GM03348 (cell line): ENCODE measurements at places on chromosomes 13 and 19.

DNA sequence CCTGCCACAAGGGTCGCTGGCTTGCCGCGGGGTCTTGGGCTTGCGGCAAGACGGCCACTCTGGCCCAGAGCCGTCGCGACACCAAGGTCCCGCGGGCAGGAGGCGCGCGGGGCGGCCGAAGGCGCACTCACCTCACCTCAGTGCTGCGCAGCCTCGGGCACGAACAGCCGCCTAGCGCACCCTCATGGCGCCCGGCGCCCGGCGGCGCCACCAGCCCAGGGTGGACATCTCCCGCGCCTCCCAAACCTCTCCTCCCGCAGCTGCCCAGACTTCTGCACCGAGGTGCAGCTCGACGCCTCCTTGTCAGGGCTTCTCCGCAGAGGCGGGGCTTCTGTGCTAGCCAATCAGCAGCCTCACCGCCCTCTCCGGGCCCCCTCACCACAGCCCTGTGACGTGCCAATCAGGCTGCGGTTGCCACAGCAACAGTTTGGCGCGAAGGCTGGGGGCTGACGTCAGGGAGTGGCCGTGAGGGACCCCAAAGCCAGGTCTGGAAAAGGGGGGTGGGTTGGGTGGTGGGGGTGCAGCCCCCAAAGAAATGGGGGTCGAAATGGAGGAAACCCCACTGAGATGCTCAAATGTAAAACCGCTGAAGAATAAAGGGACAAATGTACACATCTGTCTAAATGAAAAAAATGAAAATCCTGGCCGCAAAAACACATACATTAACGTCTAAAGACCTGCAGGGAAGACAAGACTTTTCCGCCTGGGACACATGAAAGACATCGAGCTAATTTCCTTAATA lies at the start of the genes PEG3 and ZIM2:
Gene PEG3 (minus strand): TSS at position 276 of the 742 bp plus-strand sequence. CDS start 16,071 bp downstream, outside the sequence.
Gene ZIM2 (minus strand): TSS at position 276 of the 742 bp plus-strand sequence. CDS start 16,449 bp downstream, outside the sequence.
- DNase-seq, result no peak

GRCh38 chr19:45972081-45972946 lies 1.4 kb downstream of the NOVA2 start:
- DNase-seq, result no peak

GRCh38 chr19:4447327-4448146 lies 10.1 kb downstream of the UBXN6 start:
- no peak for DNase-seq

DNA sequence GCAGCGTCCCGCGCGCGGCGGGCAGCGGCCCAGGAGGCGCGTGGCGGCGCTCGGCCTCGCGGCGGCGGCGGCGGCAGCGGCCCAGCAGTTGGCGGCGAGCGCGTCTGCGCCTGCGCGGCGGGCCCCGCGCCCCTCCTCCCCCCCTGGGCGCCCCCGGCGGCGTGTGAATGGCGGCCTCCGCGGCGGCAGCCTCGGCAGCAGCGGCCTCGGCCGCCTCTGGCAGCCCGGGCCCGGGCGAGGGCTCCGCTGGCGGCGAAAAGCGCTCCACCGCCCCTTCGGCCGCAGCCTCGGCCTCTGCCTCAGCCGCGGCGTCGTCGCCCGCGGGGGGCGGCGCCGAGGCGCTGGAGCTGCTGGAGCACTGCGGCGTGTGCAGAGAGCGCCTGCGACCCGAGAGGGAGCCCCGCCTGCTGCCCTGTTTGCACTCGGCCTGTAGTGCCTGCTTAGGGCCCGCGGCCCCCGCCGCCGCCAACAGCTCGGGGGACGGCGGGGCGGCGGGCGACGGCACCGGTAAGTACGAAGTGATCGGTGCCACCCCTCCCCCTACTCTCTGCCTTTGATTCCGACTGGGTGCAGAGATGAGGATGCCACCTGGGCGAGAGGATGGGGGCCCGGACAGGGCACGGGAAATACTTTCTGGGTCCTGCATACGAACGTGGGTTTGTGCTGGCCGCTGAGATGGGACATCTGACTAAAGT lies 874 bp downstream of the TRIM28 start:
- peak; percentile 94 for DNase-seq

GRCh38 chr13:94087100-94087499 lies 392.4 kb downstream of the DCT start:
- DNase-seq, result no peak

DNA sequence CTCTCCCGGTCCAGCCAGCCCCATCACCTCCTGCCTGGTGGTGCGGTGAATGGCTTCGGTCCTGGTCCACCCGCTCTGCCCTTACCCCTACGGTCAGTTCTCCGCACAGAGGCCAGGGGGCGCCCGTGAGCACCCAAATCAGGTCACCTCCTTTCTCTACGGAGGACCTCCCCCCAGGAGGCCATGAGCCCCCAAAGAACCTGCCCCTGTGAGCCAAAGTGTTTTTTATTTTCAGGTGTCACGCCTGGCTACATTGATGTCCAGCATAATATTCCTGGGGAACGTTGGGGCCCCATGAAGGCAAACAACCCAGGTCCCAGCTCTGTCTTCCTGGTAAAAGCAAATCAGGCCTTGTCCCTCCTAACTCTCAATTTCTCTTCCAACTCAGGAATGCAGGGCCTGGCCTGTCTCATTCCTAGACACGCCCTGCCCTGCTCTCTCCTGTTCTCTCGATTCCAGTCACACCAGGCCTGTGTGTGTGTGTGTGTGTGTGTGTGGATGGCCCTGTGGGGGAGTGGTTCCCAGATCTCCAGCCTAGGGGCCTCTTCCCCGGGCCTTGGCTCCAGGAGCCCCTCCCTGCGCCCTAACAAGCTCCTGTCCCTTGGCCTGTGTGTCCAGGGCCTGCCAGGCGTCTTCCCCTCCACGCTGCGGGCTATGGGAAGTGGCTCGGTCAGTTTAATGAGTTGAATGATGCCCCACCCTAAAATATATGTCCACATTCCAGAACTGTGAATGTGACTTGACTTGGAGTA lies 9.7 kb upstream of the GIPC1 start:
- DNase-seq, result peak; percentile 58

DNA sequence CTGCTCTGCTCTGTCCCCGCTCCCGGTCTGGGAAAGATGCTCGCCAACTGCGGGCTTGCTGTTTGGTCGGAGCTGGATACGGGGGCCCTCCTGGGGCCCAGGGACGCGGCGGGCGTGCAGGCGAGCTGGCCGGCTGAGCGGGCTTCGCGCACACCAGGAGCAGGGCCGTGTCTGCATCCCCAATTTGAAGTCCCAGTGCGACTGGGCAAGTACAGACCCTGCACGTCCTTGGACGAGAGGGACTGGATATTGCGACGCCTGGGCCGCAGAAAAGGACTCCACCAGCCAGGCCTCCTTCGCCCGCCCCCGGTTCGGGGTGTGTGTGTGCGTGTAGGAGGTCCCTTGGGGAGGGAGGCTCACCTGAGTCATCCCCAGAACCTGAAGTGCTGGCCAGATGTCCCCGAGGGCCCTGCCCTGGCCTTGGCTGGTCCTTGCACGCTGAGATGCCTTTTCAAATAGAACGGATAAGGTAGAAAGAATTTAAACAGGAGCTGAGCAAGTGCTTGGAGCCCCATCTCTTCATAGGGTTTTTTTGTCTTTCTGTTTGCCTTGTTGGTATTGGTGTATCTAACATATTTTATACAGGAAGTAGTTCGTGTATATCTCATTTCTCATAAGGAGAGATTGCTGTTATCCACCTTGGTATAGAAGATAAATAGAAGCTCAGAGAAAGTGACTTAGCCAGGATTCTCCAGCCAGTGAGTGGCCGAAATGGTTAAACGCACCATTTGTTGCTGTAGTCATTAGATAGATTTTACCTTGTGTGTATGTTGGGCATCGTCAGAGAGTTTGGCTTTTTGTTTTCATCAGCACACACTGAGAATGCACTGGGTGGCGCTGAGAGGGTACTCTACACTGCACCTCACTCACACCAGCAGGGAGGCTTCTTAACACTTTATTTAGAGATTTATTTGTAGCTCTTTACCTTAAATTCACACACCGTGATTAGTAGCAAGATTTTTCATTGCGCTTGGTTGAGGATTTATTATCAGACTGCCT lies 1.1 kb downstream of the NAXD start:
- DNase-seq, result peak; percentile 79

DNA sequence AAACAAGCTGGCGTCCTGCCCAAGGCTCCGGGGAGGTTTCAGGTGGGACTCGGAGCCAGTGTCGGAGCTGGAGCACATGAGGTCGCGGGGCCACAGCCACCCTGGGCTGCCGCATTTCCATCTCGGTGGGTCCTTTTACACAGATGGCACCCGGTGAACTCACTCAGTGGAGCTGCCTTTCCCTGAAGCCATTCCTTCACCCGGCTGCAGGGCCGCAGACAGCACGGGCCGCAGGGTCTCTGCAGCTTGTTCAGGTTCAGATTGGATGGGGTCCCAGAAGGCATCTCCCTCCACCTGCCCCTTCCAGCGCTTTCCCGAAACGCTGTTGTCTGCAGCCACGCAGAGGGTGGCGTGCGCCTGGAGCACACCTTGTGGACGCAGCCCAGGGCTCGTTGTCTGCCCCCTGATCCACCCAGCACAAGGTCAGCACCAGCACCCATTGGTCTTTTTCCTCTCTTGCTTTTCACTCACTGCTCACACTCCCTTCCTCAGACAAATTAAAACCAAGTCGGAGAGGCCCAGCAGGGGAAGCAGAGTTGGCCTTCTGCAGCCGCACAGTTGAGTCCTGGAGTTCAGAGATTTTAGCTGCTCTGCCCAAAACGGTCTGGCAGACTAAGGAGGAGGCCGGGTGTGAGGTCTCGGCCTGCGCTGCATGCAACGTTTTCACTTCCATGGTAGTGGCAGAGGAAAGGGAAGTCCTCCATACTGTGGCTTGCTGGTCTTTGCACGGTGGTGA lies 18.1 kb downstream of the MCF2L start:
- no peak for DNase-seq

DNA sequence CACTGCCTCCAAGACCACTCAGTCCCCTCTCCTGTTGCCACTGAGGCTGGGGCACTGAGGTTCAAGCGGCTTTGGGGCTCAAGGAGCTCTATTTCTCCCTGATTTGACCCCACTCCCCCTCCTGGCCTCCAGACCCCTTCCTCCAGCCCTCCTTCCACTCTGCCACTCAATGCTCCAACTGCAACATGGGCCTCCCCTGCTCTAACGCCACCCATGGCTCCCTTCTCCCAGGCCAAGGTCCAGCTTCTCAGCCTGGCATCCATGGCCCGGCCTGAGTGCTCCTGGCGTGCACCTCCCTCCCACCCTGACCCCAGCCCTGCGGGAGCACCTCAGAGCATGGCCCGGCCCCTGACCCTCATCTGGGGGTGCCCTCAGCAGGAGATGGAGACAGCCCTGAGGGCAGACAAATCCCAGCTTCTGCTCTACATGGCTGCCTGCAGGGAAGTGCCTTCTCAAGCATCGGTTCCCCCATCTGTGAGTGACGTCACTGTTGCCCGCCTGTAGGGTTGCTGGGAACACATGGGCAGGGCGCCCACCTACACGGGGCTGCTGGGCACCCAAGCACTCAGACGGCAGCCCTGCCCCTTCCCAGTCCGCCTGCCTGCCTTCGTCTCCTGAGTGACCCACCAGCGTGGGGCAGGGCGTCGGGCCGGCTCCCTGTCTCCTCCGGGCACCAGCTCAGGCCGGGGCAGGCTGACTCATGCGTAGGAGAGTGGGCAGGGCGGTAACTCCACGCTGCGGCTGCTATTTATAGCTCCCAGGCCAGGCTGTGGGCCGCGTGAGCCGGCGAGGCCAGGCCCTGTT lies 1.6 kb upstream of the DIRAS1 start:
- DNase-seq, result peak; percentile 96

GRCh38 chr13:33224191-33224590 lies 61.4 kb downstream of the STARD13 start:
- no peak for DNase-seq

DNA sequence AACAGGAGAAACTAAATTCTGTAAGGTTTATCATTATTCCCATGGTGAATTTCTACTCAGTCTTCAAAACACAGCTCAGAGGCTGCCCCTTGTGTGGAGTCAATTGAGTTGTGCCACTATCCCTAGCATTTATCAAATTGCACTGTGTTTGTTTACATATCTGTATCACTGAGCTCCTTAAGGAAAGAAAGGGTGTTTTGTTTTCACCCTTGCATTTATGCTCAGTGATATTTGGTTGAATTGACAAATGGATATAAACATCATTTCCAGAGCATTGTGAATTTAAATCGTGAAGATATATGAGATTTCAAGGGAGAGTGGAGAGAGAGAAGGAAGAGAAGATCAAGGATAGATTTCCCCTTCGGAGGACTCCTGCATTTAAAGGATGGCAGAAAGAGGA lies 55.1 kb upstream of the TNFRSF19 start:
- DNase-seq, result no peak

DNA sequence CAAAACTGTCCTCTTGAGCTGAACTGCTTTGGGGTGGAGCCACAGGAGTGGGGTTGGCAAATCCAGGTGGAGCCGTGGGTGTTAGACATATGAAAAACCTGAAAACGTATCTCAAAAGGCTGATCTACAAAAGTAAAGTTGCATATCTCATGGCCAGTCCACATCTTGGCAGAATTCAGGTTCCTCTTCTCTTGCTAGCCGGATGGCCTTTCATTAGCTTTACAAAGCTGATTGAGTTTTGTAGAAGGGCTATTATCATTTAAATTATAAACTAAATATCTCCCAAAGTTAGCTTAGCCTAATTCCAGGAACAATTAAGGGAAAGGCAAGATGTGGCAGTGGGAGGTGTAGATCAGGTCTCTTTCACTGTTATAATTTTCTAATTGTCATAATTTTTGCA lies 1427.7 kb downstream of the EFNB2 start:
- no peak for DNase-seq

DNA sequence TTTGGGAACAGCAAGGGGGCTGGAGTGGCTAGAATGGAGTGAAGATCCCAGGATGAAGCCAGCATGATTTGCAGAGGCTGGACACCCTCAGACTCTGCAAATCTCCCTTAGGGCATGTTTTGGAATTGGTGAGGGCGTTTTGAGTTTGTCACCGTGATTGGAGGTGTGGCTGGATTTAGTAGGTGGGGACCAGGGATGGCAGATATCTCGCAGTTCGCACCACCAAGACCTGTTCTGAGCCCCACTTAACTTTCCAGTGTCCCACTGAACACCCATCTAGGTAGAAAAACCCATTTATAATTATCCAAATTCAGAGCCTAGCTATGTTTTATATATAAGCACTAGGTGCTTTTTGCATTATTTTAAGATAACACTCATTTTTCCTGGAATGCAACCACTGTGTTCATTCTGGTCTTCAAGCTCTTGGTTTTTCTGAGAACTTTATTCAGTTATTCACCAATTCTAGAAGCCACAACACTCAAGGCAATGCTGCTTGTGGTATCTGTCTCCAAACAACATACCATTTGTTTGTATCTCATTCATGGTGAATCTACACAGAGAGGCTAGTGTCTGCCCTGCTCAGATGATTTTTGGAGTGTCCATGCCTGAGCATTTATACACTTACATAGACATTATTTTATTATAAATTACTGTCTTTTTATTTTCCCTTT lies 3.0 kb upstream of the NANOS2 start:
- no peak for DNase-seq

- no peak for DNase-seq
Measured at GRCh38 chr19:33914599-33914998, 117.9 kb downstream of the KCTD15 start.
